ENCODE measurements at places on chromosomes 6 and 20. TPM values are rescaled to one million over a fixed set of nuclear protein-coding genes. Genes with fewer than 3 reads are reported as not detected.

DEFB123 gene
- total RNA-seq: not detected

MUC21 gene
- total RNA-seq: 0.28 TPM

RNF144B gene
- 35.7 TPM for total RNA-seq

SALL4 gene
- not detected for total RNA-seq

SMIM28 gene
- not detected for total RNA-seq

GRM4 gene
- 2.2 TPM for total RNA-seq

CNKSR3 gene
- total RNA-seq: 9.2 TPM

KAT14 gene
- total RNA-seq: 5.6 TPM

DNA sequence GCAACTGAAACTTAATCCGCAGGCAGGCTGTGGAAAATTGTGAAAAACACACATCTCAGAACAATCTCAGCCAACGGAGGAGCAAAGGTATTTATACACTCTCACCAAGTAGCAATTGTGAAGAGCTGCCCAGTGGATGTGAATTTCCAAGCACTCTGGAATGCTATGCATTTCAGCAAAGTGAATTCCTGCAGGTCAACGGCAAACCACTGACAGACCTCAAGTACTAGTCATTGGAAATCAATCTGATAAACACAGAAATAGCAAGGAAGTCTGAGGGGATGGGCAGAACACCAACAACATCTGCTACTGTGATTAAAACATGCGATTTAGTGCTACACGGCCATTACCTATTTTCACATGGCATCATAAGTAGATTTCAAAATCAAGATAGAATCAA, 429.1 kb downstream of the HTR1B start:
- no peak for DNase-seq

GRCh38 chr6:138455746-138456400, 43.4 kb downstream of the NHSL1 start:
- no peak for DNase-seq

DNA sequence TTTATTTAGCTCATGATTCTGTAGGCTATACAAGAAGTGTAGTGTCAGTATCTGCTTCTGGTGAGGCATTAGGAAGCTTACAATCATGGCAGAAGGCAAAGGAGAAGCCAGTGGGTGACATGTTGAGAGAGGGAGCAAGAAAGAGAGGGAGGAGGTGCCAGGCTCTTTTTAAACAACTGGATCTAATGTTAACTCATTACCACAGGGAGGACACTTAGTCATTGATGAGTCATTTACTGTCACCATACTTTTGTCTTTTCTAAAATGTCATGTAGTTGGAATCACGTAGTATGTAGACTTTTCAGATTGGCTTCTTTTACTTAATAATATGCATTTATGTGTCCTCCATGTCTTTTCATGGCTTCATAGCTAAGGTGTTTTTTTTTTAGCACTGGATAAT, 58.1 kb downstream of the NUS1 start:
- DNase-seq: no peak

- DNase-seq: no peak
These were observed 635.3 kb downstream of the UTRN start for GRCh38 chr6:144920391-144920961.

GRCh38 chr20:50720026-50720425, 11.4 kb upstream of the PARD6B start:
- DNase-seq: no peak

DNA sequence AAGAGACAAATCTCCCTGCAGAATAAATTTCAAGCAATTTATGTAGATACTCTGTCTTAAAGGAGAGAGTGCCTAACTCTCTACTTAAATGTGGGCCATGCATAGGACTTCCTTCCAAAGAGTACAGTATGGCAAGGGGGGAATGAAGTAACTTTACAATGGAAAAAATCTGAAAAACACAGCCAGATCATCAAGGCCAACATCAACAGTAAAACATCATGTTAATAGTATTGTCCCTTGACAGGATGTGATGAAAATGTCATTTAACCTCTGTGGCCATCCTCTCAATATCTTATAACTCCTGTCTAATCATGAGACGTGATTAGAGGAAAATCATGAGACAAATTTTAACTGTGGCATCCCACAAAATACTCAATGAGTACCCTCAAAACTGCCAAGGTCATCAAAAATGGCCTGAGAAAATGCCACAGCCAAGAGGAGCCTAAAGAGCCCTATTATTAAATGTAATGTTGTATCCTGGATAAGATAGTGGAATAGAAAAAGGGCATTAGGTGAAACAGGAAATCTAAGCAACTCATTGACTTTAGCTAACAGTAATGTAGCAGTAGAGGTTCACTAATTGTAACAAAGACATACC, 47.5 kb downstream of the CNBD2 start:
- DNase-seq: no peak

DNA sequence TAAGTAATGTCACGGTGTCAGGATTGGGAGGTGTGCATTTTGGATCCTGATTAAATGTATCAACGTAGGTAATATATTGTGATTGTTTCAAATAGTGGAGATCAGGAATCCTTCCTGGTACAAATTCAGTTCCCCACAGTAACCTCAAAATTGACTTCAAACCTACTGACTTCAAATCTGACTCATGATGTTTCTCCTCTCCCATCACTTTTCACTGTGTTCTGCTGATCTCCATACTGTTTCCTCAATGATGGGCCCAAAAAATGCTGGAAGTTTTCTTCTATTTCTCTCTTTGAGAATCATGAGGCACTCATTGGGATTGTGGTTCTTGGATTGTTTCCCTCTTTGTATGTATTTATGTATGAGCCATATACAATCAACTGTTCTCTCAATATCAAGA, 35.9 kb downstream of the LAMA2 start:
- DNase-seq: no peak

- DNase-seq: no peak
These were observed 252.0 kb downstream of the SOX4 start for GRCh38 chr6:21845439-21846140.

DNA sequence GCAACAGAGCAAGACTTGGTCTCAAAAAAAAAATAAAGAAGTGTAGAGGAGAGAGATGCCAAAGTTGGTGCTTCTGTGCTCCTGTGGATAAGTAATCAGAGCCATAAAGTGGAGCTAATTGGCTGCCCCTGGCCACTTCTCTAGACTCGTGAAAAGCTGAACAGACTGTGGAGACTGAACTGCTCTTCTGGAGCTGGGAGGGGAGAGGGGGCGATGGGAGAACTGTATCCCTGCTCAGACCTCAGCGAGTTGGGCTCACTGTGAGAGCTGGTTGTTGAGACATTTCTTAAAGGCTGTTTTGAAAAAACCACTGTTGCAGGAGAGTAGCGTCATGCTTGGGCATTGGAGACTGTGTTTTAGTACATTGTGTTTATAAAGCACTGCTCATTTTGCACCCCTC, 125.7 kb downstream of the TCP11 start:
- no peak for DNase-seq

DNA sequence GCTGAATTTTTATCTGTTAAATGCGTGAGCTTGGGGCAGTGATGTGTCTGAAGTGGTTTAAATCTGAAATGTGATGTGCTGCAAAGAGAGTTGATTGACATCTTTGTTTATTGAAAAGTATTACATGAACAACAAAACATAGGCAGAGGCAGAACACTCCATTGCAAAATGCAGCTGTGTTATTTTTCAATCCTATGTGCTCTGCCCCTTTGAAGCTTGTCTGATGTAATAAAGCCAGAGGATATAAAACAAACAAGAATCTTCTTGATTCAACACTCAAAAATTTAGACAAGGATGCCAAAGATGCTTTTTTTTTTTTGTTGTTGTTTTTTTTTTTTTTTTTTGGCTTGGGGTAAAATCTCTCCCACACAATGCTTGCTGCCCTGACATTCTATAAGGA, 482.4 kb upstream of the MMS22L start:
- no peak for DNase-seq

DNA sequence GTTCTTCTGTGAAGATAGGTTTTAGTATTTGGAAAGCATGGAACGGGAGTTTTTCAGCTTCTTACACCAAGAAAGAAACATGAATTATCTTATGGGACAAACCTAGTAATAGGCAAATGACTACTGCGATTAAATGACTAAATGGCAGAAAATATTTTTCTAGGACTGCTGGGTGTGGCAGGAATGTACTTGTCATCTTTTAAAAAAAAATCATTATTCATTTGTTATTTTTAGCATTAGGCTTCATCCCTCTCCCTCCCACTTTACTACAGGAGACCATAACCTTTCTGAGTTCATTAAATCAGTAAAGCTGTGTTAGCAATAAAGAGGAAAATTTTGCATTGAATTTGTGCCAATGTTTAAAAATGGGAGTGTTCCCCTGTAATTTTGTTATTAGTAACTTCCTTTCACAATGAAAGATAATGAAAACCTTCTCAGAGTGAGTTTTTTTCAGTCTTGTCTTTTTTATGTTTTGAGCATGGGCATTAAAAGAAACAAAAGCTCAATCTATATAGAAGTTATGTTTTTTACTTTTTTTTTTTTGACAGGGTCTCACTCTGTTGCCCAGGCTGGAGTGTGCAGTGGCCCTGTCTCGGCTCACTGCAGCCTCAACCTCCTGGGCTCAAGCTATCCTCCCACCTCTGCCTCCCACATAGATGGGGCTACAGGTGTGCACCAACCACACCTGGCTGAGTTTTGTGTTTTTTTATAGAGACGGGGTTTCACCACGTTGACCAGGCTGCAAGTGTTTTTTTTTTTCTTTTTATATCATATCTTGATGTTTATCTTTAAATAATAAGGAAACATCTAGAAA, 105.6 kb upstream of the CLDN20 start:
- DNase-seq: no peak
